A549 treated with Mapracorat at 1 μM for 4 hours (cell line): ENCODE measurements at places on chromosomes 1 and 21. TPM values are rescaled to one million over a fixed set of nuclear protein-coding genes. Genes with fewer than 3 reads are reported as not detected.

The PLA2G4A gene
- 7.0 to 11.3 TPM (median 9.2 TPM) in 5 replicates for total RNA-seq

The SAMD11 gene
- 16.3 to 29.6 TPM (median 27.8 TPM) in 5 replicates for total RNA-seq

The TSPEAR gene
- not detected in 5 replicates for total RNA-seq

The FBLIM1 gene
- total RNA-seq = 21.8 to 34.6 TPM (median 27.8 TPM) in 5 replicates

The PTGS2 gene
- 4.0 to 7.7 TPM (median 6.7 TPM) in 5 replicates for total RNA-seq

The IGSF21 gene
- total RNA-seq = not detected in 5 replicates

The CYP4A11 gene
- total RNA-seq = not detected in 5 replicates

The DISC1 gene
- total RNA-seq = 0.10 to 0.24 TPM (median 0.19 TPM) in 5 replicates

The NPR1 gene
- 1.2 to 2.1 TPM (median 1.6 TPM) in 5 replicates for total RNA-seq

The HSPA6 gene
- total RNA-seq = 1.3 to 8.3 TPM (median 1.7 TPM) in 5 replicates

The SAMD13 gene
- 0.52 to 0.81 TPM (median 0.54 TPM) in 5 replicates for total RNA-seq

The CYP4Z1 gene
- total RNA-seq = not detected in 5 replicates

The TRIM46 gene
- total RNA-seq = 1.8 to 3.3 TPM (median 2.4 TPM) in 5 replicates

The ELAVL4 gene
- total RNA-seq = 0.07 TPM in 1 of 5 replicates, not detected in the others

The ABCG1 gene
- total RNA-seq = 2.1 to 2.7 TPM (median 2.5 TPM) in 5 replicates

The TNFRSF4 gene
- total RNA-seq = 0.11 to 0.19 TPM (median 0.14 TPM) in 3 of 5 replicates, not detected in the others

The PODN gene
- total RNA-seq = not detected in 5 replicates

The GLIS1 gene
- total RNA-seq = 0.05 to 0.07 TPM (median 0.06 TPM) in 3 of 5 replicates, not detected in the others

The SASS6 gene
- 3.4 to 4.0 TPM (median 3.7 TPM) in 5 replicates for total RNA-seq

The TTC24 gene
- total RNA-seq = not detected in 5 replicates

The GPR25 gene
- total RNA-seq = not detected in 5 replicates

The SLC5A9 gene
- 0.10 TPM in 1 of 5 replicates, not detected in the others for total RNA-seq

The A3GALT2 gene
- not detected in 5 replicates for total RNA-seq
